ENCODE measurements at places on chromosomes 2 and 18. TPM values are rescaled to one million over a fixed set of nuclear protein-coding genes. Genes with fewer than 3 reads are reported as not detected.
A peak's percentile ranks its signal among the peaks of the same experiment; 100 is the strongest.

Gene NEB
- total RNA-seq = 2.4 TPM

Gene TCF23
- total RNA-seq = not detected

DNA sequence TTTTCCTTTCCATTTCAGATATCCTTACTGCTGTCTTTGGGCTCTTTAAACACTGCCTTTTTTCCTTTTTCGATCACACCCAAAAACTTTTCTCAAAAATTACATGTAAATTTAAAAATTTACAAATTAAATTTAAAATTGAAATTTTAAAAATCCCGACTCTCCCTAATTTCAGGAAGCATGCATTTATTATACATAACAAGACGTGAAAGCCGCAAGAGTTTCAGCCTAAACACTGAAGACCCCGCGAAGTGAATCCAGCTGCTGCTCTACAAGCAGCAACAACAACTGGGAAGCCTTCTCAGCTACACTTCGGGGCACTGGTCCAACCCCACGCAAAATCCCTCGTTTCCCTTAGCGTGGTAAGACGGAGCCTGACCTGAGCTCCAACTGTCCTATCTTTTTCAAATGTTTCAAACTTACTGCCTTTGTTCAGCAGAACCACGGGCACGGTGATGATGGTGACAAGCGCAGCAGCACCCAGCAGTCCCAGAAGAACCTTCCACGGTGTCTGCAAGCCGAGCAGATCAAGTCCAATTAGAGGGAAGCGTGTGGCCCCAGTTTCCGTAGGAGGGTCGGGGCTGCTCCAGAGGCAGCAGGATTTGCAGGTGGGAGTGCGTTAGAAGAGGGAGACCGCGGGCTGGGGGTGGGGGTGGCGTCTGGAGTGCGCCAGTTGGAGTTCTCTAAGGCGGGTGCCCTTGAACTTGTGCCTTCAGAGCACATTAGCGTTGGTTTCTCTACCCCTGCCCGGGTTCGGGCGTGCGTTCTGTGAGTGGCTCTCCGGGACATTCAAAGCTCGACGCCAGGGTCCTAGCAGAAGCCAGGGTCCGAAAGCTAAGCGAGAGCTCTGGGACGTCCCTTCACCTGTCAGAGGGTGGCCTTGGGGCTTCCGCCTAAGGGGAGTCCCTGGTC lies 783 bp downstream of the DPP4 start:
- DNase-seq = no peak

GRCh38 chr2:26520148-26520449 lies 42.2 kb upstream of the OTOF start:
- DNase-seq = no peak

DNA sequence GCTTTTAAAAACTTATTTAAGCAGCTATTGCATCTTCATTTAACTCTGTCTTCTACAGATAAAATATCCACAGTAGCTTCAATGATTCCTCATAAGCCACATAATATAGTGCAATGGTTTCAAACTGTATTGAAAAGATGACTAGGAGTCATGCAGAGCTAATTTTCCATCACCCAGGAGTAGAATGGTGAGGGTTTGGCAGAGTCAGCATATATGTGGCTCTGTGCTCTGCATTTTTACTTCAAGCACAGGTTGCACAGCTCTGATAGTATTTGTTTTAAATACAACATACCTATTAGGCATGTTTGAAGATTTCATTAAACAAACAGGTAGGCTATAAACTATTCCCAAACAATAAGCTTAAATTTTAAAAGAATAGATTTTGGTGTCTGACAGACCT lies 731.9 kb upstream of the VRK2 start:
- DNase-seq = no peak

Gene DTNA
- 27.6 TPM for total RNA-seq

GRCh38 chr2:86337244-86337835 lies at the start of gene REEP1:
REEP1 (minus strand) TSS chr2:86337626; CDS start chr2:86337510, 116 bp downstream.
- peak; percentile 88 for DNase-seq

- DNase-seq = peak; percentile 4
These were observed 885.3 kb upstream of the CELF4 start for GRCh38 chr18:38450876-38451275.

Gene HNMT
- total RNA-seq = 3.4 TPM

- DNase-seq = no peak
These were observed 23.6 kb upstream of the KYNU start for GRCh38 chr2:142853912-142854311.

Gene RASGRP3
- 19.8 TPM for total RNA-seq

Gene LYPD6B
- 3.9 TPM for total RNA-seq

GRCh38 chr18:9233771-9234440 lies 97.3 kb downstream of the ANKRD12 start:
- no peak for DNase-seq

GRCh38 chr18:67199993-67200617 lies 316.4 kb downstream of the DSEL start:
- peak; percentile 78 for DNase-seq

DNA sequence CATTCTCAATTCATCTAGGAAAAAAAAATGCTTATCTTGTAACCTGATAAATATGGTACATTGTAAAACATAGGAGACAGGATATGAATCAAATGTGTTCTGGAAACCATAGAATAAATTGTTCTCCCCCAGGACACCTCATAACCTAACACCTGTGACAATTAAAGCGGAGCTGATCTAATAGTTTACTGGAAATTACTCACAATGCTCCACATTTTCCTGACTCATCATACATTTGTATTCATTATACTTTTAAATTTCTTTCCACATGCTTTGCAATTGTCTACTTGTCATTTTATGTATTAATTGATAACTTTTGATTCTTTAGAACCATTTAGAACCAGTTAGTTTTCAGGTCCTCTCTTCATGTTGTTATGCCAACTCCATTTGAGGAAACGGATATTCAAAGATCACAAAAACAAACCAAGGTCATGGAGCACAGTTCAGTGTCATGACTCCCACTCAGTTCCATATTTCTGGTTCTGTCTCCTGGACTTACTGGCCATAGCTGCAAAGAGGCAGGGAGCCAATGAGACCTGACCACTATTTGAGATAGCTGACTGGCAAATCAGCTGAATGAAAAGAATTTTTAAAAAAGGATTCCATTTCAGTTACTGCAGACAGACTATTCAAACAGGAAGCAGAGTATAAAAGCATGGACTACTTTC lies 128.5 kb downstream of the CALCRL start:
- DNase-seq = no peak

Gene DLGAP1
- 7.9 TPM for total RNA-seq

DNA sequence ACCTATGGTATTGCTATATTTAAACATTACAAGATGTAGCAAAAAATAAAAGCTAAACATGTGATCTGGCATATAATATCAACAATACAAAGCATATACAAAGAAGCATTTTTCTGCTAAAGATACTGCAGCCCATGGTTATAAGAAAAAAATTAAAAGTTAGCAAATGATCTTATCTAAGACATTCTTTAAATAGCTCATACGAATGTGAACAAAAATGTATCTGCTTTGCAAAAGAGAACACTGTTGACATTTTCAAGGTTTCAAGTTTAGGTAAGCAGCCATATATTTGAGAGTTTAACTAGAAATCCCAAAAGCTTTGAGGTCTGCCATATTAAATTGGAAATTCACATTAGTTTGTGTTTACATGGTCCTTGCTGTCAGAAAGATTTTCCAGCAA lies 301.0 kb upstream of the SLC39A10 start:
- no peak for DNase-seq

GRCh38 chr2:59076079-59076619 lies 835.0 kb upstream of the FANCL start:
- DNase-seq = no peak

DNA sequence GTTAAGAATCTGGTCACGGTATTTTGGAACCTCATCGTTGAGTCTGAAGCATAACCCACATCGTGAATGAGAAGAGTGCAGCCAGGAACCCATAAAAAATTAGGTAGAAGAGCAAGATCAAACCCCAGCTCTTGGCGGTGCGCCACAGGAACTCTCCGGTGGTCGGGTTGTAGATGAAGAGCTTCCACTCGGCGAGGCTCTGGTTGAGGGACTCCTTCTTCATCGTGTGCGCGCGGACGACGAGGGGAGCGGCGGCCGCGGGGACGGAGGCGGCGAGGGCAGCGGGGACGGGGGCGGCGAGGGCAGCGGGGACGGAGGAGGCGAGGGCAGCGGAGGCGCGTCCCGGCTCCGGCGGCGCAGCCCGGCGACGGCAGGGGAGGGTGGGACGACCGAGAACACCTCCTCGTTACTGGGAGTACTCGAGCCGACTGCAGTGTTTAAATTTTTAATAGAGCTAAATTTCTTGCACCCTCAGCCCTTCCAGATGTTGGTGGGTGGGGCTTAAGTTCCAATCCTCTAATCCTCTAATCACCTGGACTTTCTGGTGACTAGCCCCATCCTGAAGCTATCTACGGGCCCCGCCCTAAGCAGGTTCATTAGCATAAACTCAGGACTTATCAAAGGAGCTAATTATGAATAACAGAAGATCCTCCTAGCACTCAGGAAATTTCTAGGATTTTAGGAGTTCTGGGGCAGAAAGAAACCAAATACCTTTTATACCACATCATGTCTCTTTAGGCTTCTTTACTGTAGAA lies 20.4 kb upstream of the PAPOLG start:
- DNase-seq = peak; percentile 32

- DNase-seq = no peak
These were observed 126.2 kb upstream of the DTNA start for GRCh38 chr18:34583895-34584294.

Gene OTOS
- not detected for total RNA-seq

DNA sequence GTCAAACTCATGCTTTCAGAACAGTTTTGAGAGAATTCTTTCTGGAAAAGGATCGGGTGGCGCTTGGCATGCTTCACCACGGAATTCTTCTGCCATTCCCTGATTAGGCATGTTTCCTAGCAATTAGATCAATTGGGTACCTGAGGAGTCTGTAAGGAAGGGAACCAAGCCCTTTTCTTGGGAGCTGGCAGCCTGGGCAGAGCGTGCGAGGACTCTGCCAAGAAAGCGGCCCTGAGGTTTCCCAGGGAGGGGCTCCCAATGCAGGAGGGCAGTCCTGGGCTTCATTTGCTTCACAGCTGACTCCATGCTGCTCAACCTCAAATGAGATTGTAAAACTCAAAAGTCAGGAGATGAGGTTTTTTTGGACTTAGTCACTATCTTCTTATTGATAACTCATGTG lies 60.3 kb downstream of the MYCN start:
- no peak for DNase-seq

DNA sequence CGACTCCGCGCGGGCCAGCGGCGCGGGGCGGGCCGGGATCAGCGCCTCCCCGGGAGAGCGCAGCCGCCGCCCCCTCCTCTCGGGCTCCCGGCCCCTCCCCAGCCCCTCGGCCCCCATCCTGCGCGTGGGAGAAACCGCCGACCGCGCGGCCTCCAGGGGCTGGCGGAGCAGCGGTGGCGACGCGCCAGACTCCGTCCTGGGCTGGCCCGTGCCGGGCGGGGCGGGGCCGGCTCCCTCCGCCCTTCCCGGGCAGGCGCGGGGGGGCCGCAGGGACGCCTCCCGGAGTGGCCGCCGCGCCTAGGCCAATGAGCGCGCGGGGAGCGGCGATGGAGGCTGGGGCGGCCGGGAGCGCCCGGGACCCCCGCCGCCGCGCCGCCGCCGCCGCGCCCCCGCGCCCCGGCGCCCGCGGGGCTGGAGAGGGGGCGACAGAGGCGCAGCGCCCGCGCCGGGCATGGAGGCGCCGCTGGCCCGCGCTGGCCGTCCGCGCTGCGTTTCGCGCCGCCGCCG lies 49.1 kb downstream of the KCNIP3 start:
- peak; percentile 80 for DNase-seq

- no peak for DNase-seq
These were observed 186.3 kb downstream of the SLC8A1 start for GRCh38 chr2:40265602-40266001.

DNA sequence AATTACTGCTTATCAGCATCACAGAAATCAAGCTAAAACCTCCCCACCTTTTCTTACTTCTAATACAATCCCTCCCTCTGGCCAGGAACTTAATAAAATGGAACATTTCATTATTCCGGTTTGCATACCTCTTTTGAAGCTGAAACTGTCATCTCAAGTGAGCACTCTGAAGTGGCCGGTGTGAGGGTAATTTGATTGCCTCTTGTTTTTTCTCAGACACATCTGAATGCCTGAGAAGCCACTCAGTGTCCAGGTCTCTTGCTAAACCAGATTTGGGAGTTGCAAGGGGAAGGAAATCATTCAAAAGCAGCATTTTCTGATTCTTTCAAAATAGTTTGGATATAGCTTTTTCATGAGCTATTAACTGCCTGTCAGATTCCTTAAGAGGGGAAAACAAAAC lies 190.3 kb downstream of the C1D start:
- DNase-seq = no peak

Gene SLC30A3
- total RNA-seq = 75.1 TPM

DNA sequence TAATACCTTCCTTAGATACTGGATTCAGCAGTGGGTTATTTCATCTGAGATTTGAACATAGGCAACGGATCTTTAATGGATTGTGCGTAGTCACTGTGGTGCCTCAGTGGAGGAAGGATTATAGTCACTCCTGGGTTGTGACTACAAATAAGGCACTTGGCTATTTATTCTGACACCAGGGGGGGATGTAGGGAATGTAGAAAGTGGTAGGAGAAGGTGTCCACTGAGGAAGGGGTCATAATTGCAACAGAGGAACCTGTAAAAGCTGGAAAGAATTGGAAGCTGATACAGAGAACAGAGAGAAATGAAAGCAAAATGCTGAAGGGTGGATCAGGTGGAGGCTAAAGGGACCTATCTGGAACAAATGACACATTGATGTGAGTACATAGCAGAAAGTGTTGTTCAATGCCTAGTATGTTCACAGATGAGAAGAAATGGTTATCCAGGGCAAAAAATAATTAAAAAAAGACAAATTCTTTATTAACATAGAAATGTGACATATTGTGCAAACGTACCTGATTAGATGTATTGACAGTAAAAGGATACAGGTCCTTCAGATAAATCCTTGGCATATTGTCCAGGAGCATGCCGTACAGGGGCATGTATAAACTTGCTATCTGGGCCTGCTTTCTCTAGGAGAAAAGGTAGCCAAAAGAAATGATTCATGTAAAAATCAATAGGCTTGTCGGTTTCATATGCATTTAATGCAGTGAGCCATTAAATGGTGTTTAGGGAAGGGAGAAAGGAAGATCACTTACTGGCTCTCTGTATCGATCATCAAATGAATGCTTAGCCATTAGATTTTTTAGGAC lies 91.2 kb upstream of the CCDC195 start:
- no peak for DNase-seq

GRCh38 chr18:26719896-26720295 lies 145.6 kb downstream of the AQP4 start:
- no peak for DNase-seq

DNA sequence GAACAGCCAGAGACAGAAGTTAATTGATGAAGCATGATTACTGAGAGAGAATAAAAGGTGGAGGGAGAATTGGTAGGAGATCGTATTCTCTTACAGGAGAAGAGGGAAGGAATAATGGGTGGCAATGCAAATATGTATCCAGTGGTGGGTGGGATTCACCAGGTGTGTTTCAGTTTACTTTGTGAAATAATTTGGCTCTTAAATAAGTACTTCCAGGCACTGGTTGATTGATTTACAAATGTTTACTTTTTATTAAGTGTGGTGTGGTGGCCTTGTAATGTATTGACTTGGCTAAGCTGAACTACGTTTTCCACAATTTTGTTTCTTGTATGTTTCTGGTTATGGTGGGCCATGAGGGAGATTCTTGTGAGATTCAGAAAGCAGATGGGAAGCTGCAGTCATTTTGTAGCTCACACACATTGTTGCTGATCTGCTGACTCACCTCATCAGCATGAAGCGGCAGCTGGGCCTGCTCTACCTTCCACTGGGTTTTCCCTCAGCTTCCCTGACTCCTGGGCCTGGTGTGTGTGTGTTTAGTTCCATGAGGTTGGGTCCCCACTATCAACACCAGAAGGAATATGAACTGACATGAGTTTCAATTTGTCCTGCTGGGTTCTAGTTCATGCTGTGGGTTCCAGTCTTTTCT lies 32.6 kb downstream of the MYL12B start:
- DNase-seq = no peak

- DNase-seq = no peak
These were observed 2.9 kb upstream of the SLC40A1 start for GRCh38 chr2:189583227-189584198.

Gene PNO1
- 19.3 TPM for total RNA-seq
